Activated CD4-positive, alpha-beta T cell treated with anti-CD3 and anti-CD28 coated beads, Interleukin-2, amount 10 ng/mL, durations not matched to agents 7 days and 5 days (primary cell): ENCODE measurements at places on chromosomes 5 and 9. TPM values are rescaled to one million over a fixed set of nuclear protein-coding genes. Genes with fewer than 3 reads are reported as not detected.

NREP gene
- total RNA-seq, result 27.3 TPM

GRCh38 chr5:112186401-112186990 lies 232.6 kb downstream of the EPB41L4A start:
- no peak overlapping the region for H3K27ac ChIP-seq
- no peaks in the 10 kb centered on the region for H3K4me1 ChIP-seq
- DNase-seq, result peak; percentile 41
- peaks cover 57% of the 10 kb centered on the region for H3K27me3 ChIP-seq
- H3K4me3 ChIP-seq, result no peak overlapping the region

- no peaks in the 10 kb centered on the region for H3K36me3 ChIP-seq
- no peaks in the 10 kb centered on the region for H3K4me1 ChIP-seq
- no peak for DNase-seq
- no peaks in the 10 kb centered on the region for H3K27me3 ChIP-seq
- no peak overlapping the region for H3K4me3 ChIP-seq
- no peak overlapping the region for H3K27ac ChIP-seq
Measured at GRCh38 chr5:51599587-51599986, 216.3 kb downstream of the ISL1 start.

GRCh38 chr9:104711604-104712003 lies 17.3 kb downstream of the OR13D1 start:
- DNase-seq, result no peak
- H3K4me1 ChIP-seq, result no peaks in the 10 kb centered on the region
- H3K27ac ChIP-seq, result no peak overlapping the region
- H3K27me3 ChIP-seq, result peaks cover 3% of the 10 kb centered on the region

DNA sequence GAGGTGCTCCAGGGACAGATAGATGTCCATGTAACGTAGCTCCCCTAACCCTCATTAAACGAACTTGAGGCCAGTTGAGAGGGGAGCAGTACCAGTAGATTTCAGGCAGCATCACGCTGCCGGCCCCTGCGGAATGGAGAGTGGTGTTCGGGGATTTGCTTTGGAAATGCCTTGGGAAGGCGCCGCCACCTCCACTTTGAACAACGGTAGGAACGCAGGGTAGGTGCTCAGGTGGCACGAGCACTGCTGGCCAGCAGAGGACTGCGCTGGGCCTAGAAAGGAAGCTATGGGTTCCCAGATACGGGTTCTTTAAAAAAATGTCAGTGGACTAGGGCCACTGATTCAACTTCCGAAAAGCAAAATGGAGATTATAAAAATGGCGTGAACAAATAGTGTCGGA lies 271.8 kb downstream of the FANCC start:
- peaks cover 40% of the 10 kb centered on the region for H3K27me3 ChIP-seq
- no peak for DNase-seq
- no peaks in the 10 kb centered on the region for H3K36me3 ChIP-seq
- H3K4me3 ChIP-seq, result no peak overlapping the region
- H3K4me1 ChIP-seq, result peaks cover 11% of the 10 kb centered on the region
- H3K27ac ChIP-seq, result no peak overlapping the region

- no peak overlapping the region for H3K4me3 ChIP-seq
- H3K27me3 ChIP-seq, result no peaks in the 10 kb centered on the region
- no peaks in the 10 kb centered on the region for H3K36me3 ChIP-seq
- DNase-seq, result no peak
- no peaks in the 10 kb centered on the region for H3K4me1 ChIP-seq
- no peak overlapping the region for H3K27ac ChIP-seq
Measured at GRCh38 chr9:108543251-108543778, 312.5 kb downstream of the ACTL7B start.

DNA sequence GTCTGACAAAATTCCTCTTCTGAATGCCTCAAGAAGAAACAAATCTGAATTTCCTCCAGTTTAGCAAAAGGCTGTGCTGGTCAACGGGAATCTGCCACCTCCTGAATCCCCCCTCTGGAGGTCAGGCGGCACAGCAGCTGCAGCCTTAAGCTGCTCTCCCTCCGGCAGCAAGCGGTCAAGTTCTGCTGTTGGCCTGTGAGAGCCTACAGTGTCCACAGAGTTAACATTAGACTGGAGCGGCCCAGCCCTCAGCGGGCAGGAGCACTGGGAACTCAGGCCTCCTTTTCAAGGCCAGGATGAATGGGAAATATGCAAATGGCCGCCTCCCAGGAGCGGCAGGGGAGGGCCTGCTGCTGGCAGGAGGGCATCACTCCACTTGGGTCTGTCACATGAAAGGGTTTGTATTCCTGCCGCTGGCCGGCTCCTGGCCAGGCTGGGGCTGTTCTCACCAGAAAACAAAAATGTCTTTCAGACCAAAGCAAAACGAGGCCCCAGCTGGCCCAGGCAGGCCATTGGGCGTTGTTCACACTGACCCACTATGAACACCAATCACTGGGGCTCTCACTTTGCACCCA lies 8.2 kb downstream of the ACSL6 start:
- no peak overlapping the region for H3K27ac ChIP-seq
- no peak overlapping the region for H3K4me3 ChIP-seq
- peaks cover 7% of the 10 kb centered on the region for H3K27me3 ChIP-seq

- peaks cover 6% of the 10 kb centered on the region for H3K36me3 ChIP-seq
- no peak overlapping the region for H3K4me3 ChIP-seq
- H3K4me1 ChIP-seq, result no peaks in the 10 kb centered on the region
- H3K27ac ChIP-seq, result no peak overlapping the region
- no peaks in the 10 kb centered on the region for H3K27me3 ChIP-seq
Measured at GRCh38 chr5:36199620-36200019, 42.1 kb downstream of the NADK2 start.

- H3K4me3 ChIP-seq, result no peak overlapping the region
- H3K27me3 ChIP-seq, result peaks cover 6% of the 10 kb centered on the region
- H3K4me1 ChIP-seq, result peaks cover 1% of the 10 kb centered on the region
Measured at GRCh38 chr9:127209220-127209619, 55.4 kb upstream of the GARNL3 start.

DNA sequence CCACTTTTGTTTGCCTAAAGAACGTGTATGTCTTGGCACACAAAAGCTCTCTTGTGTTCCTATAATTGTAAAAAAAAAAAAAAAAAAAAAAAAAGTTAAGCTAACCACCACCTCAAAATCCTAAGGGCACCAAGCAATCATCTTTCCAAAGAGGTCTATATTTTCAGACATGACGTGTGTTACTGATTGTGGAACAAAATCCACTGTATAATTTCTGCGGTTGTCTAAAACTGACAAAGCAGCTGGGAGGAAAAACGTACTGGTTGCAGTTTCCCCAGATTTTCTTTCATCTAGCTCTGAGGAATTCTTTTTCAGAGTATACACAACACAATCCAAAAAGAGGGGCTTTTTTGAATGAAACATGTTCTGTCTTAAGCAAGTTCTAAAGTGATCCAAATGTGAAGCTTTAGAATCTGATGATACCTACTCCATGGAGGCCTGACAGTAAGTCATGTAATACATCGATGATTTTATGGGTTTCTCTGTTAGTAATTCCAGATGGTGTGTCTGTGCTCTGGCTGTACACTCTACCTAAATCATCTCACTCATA lies 375.6 kb upstream of the NUDT12 start:
- DNase-seq, result no peak
- H3K27ac ChIP-seq, result no peak overlapping the region
- H3K4me3 ChIP-seq, result no peak overlapping the region
- no peaks in the 10 kb centered on the region for H3K27me3 ChIP-seq

DNA sequence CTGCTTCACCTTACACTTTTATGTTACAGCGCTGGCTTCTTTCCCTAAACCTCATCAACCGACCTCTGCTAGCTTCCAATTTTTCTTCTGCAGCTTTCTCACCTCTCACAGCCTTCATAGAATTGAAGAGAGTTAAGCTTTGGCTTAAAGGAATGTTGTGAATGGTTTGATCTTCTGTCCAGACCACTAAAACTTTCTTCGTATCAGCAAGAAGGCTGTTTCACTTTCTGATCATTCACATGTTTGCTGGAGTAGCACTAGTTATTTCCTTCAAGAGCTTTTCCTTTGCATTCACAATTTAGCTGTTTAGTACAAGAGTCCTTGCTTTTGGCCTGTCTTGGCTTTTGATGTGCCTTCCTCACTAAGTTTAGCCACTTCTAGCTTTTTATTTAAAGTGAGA lies 49.5 kb downstream of the NR3C1 start:
- no peaks in the 10 kb centered on the region for H3K27me3 ChIP-seq
- H3K4me3 ChIP-seq, result peak overlapping the region; percentile 78
- peaks cover 20% of the 10 kb centered on the region for H3K36me3 ChIP-seq
- DNase-seq, result peak; percentile 16
- peaks cover 59% of the 10 kb centered on the region for H3K4me1 ChIP-seq

DNA sequence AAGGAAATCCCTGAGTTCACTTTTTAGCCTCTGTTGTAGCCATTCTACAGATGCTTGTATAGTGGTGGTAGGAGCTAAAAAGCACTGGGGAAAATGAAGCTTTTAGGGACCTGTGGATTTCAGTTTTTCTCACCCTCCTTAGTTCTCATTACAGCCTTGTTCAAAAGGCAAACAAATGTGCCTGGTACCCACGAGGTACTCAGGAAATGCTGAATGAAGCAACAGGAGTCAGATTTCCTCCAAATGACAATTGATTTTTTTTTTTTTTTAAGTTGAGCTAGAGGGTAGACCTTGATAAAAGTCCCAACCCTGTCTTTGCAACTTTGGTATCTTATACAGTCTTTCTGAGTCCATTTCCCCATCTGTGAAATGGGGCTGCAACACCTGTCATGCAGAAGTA lies 21.3 kb upstream of the TMOD1 start:
- DNase-seq, result no peak
- no peaks in the 10 kb centered on the region for H3K27me3 ChIP-seq
- no peak overlapping the region for H3K27ac ChIP-seq
- peaks cover 33% of the 10 kb centered on the region for H3K36me3 ChIP-seq
- no peak overlapping the region for H3K4me3 ChIP-seq

- H3K27me3 ChIP-seq, result no peaks in the 10 kb centered on the region
- DNase-seq, result peak; percentile 41
- no peak overlapping the region for H3K27ac ChIP-seq
- H3K4me1 ChIP-seq, result peaks cover 4% of the 10 kb centered on the region
- H3K4me3 ChIP-seq, result no peak overlapping the region
Measured at GRCh38 chr5:178330791-178331404, 98.3 kb upstream of the PHYKPL start.

CERT1 gene
- 29.0 TPM for total RNA-seq
